CD4-positive, alpha-beta T cell treated with Interleukin-1 beta for 1 hour (primary cell): ENCODE measurements at places on chromosomes 4 and X.
A peak's percentile ranks its signal among the peaks of the same experiment; 100 is the strongest.

- DNase-seq: no peak
Observed at GRCh38 chr4:129218897-129219296, 122.9 kb downstream of the C4orf33 start.

- no peak for DNase-seq
Observed at GRCh38 chr4:110172972-110173371, 25.4 kb downstream of the ELOVL6 start.

DNA sequence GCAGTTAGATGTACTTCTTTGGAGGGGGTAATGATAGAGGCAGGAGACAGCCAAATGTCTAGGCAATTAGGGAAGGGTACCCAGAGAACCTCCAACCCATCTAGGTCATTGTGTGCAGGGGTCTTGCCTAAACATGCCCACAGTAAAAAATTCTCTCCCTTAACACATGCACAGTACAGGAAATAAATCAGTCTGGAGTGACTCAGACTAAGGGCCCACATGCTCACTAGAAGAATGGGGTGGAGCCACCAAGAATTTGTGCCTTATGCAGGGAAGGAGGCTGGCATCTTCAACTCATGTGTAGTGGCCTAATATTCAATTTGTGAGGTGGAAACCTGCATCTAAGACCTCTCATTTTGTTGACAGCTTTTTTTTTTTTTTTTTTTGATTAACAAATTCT is 945.3 kb upstream of the GRIA3 start:
- DNase-seq: no peak

DNA sequence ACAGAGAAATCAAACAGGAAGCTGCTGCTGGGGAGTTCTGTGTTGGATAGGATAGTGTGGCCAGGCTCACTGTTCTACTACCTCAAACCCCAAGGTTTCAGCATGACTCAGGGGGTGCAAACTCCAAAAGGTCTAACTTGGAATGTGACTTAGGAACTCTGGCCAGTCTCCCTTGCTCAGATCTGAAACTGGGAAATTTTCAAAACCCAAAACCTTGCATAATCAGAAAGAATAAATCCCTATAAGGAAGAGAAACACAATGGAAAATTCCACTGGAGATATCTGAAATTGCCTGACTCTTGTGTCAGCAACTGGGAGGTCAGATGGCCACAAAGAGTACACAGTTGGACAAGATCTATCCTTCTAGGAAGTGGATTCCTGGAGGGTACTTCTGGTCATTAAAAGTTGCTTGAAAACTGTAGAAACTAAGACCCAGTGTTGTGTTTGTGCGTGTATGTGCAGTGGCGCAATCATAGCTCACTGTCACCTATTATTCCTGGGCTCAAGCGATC is 58.0 kb downstream of the PPEF2 start:
- DNase-seq: no peak

GRCh38 chr4:110309675-110310074 is 111.3 kb upstream of the ELOVL6 start:
- DNase-seq: no peak

DNA sequence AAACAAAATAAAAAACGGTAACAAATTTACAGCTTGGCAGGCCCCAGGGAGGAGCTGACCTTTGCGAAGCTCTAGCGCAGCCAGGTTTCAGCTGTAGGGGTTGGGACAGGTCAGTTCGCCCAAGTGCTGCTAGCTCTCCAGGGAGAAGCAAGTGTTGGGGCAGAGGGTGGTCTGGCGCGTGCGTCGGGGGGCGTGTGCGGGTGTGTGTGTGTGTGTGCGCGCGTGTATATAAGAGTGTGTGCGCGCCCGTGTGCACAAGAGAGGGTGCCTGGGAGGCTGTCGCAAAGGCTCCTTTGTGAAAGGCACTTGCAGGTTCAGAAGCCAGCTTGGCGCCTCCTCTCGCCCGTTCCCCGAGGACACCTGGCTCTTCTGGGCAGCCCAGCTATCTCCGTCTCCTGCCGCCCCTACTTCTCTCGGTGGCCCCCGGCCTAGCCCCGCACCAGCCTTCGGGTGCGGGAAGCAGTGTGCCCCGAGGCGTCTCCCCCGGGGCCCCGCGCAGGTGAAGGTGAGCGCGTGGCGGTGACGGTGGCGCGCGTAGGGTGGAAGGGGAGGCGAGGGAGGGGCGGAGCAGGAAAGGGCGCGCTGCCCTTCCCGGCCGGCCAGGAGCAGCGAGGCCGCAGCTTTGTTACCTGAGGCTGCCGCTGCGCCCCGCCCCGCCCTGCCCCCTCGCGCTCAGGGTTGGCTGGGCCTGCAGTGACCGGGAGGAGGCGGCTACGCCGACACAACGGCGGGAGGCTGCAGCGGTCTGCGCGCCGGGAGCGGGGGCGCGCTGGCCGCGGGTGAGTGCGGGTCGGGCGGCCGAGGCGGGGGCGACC is at the start of gene FHDC1:
Gene FHDC1, plus strand, starts transcription at position 693 of the 815 bp plus-strand sequence. CDS start 6,735 bp downstream, outside the sequence.
- no peak for DNase-seq

DNA sequence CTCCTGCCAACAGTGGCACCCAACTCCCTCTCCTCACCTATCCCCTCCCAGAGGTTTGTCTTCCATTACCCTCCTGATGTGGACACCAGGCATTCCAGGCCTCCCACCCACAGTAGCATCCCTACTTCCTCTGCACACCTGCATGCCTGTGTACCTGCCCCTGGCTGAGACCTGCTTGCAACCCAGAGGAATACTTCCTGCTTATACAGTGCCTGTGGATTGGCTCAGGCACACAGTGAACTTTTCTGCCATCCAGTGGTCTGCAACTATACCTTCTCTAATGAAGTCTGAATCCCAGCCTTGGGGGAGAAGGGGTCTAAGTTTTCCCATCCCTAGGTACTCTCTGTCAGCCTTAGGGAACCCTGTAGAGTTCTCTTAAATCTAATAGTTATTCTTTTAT is 169.9 kb downstream of the IQCM start:
- DNase-seq: no peak

DNA sequence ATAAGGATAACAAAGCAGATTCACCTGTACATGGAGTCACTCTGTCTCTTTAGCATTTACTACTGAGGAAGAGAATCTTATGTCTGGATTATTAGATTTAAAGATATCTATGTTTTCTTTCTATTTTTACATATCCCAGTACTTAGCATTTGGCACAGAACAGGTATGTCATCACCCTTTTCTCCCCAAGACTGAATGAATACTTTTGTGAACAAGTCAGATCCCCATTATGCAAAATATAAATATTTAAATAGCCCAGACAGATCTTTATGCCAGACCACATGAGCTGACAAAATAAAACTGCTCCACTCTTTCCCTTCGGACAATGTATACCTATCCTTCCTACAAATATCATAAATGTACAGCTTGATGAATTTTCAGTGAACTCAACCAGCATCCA is 94.5 kb downstream of the CASK start:
- no peak for DNase-seq

DNA sequence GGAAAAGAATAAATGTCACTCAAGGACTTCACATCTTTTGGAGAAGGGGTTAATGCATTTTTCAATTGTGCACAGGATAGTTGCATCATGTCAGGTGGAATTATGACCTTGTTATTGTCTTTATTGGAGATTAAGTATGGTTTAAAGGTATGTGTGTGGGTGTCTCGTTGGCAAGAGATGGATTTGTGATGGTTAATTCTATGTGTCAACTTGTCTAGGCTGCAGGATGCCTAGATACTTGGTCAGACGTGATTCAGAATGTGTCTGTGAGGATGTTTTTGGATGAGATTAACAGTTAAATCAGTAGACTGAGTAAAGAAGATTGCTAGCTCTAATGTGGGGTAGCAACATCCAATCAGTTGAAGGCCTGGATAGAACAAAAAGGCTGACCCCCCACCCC is 42.2 kb upstream of the HSD17B10 start:
- DNase-seq: no peak

- DNase-seq: no peak
Observed at GRCh38 chr4:76246852-76247251, 4.7 kb upstream of the FAM47E start.

DNA sequence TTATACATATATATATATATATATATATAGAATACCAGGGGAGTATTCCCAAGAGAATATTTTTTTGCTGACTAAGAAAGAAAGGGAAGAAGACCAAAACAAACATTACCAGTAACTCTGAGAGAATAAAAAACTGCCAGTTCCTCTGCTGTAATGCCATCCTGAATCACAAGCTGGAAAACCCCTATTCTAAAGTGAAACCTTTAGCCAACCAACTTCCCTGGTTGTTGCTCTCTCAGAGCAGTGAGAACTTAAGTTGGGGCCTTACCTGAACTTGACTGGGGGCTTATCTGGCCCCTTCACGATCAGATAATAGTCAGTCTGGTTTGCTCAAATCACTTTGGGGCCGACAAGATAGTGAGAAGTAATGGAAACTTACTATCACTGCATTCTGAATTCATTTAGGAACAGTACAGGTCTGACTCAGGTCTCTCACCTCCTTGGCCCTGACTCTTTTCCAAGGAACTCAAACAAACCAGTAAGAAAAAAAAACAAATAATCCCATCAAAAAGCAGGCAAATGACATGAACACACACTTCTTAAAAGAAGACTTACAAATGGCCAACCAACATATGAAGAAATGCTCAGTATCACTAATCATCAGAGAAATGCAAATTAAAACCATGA is 62.5 kb downstream of the CD40LG start:
- peak; percentile 53 for DNase-seq

DNA sequence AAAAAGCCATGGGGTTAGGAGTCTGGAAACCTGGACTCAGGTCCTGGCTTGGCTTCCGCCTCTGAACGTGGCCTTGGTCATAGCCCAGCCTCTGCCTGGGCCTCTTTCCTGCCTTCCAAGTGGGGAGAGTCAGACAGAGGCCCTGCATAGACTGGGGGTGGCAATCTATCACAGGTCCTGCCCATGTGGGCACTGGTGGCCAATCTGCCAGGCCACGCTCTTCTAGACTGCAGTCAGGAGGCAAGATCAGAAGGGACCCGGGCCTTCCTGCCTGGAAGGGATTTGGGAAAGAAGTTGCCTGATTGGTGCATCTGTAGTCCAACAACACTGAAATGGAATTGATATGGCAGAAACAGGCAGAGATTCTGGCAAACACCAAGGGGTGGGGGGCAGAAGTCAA is 46.1 kb downstream of the CNGA2 start:
- no peak for DNase-seq

- peak; percentile 81 for DNase-seq
Observed at GRCh38 chrX:12956704-12957534, 18.0 kb upstream of the TMSB4X start.

DNA sequence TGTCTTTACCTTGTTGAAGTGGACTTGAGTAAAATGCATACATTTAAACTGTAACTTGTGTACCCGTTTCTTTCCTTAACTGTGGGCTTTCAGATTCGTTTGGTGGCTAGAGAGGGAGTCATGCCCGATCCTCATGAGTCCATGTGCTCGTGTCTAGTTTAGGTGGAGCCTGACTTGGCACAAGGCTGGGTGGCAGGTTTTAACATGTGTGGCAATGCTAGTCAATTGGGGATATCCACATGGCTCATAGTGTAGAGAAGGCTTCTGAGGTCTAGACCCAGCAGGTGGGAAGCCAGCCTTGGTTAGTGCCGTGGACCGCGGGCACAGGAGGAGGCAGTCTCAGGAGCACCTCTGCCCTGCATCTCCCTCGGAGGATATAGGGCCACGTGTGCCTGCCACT is 48.5 kb upstream of the CLCN4 start:
- no peak for DNase-seq

GRCh38 chr4:85870298-85871083 is 395.5 kb downstream of the ARHGAP24 start:
- no peak for DNase-seq

- DNase-seq: no peak
Observed at GRCh38 chr4:15765391-15765790, 12.7 kb upstream of the CD38 start.

GRCh38 chr4:11801466-11802446 is 373.1 kb upstream of the HS3ST1 start:
- no peak for DNase-seq

DNA sequence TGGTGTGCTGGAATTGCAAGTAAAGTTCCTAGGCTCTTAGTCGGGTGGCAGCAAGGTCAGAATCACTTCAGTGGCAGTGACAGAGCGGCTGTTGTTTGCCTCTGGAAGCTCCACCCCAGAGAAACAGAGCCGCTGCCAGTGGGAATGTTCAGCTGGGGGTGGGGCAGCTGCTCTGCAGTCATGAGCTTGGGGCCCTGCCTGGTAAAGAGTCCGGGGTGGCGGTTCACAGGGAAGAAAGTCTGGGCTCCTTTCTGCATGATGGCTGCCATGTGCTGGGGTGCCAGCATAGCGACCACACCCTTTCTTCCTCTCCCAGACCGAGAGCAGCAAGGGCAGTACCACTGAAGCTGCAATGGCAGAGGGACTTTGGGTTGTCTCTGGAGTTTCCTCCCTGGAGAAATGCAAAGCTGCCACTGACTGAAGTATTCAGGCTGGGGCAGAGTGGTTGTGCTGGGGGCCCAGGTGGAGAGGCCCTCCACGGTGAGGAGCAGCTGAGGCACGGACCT is 108.8 kb upstream of the CENPE start:
- DNase-seq: no peak

DNA sequence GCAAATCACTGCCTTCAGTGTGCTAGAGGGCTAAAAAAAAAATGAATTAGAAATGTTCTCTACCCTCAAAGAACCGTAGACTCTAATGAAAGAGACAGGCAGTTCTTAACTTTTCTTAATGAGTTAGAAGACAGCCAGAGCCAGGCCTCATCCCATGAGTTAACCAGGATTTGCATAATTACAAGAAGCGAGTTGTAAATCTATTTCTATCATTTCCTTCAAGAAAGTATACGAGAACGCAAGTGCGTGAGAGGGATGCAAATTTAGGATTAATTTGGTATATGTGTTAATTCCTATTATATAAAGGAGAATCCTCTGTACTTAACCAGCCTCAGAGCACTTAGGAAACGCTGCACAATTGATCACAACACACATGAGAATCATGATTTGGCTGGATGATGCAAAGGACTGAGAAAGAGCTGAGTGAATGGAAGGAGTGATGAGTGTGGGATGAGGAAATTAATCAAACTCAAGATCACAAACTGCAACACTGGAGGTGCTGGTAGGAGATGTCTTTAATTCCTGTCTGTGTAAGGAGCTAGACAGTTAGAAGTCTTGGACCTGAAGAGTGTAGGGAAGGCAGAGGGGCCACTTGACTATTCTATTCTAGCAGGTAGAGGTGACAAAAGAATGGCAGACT is 157.2 kb downstream of the ATP10D start:
- DNase-seq: no peak

- DNase-seq: no peak
Observed at GRCh38 chrX:14802943-14803710, 69.7 kb downstream of the FANCB start.

GRCh38 chrX:150258463-150259430 is 104.4 kb upstream of the MAMLD1 start:
- DNase-seq: no peak

GRCh38 chr4:95183656-95184408 is 364.9 kb downstream of the UNC5C start:
- no peak for DNase-seq
